AG04449 (cell line): ENCODE measurements at places on chromosomes 1 and 21.

DNA sequence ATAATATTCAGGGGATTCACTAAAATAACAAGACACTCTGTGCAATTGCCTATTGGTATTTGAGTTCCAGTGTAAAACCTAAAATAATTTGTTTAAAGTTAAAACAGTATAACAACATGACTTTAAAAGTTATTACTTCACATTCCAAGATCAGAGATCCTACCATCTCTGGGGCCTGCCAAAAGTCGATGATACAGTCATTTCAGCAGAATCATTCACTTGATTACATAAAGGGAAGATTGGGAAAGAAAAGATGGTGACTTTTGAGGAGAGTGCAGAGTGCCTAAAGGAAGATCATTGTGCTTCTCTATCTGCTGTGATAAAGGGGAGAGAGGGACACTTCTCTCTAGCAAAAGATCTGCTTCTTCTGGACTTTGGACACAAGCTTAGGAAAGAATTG, 784.4 kb upstream of the ADGRL4 start:
- no peak for DNase-seq

DNA sequence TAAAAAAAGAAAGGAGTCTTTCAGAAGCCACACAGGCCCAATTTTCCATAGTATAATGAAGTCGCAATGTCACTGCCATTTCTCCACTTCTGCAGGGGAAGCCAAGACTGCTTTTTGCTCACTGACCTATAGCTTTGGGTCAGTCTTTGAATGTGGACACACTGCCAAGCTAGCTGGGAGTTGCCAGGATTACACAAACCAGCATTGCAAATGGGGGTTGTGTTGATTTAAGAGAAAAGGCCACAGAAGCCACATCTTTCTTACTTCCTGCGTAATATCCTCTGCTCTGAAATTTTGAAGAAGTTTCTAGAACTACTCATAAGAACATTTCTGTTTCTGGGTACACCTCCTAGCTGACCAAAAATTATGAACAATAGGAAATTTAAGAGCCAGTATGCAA, 45.8 kb upstream of the SAMSN1 start:
- no peak for DNase-seq

DNA sequence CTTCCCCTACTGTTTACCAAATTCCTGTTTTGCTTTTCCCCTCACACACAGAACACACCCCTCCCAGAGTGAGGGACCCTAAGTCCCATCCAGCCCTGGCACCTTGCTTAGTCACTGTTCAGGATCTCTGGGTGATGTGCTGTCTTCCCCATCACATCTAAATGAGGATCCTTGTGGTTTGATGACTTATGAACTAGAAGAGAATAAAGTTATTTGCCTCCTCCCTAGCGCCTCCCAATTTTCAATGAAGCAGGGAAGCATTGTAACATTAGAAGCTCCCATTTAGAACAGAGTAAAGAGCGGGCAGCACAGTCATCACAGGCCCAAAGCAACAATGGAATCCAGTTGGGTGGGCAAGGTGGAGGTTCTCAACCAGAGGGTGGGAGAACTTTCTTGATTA, 27.0 kb downstream of the DISC1 start:
- no peak for DNase-seq

DNA sequence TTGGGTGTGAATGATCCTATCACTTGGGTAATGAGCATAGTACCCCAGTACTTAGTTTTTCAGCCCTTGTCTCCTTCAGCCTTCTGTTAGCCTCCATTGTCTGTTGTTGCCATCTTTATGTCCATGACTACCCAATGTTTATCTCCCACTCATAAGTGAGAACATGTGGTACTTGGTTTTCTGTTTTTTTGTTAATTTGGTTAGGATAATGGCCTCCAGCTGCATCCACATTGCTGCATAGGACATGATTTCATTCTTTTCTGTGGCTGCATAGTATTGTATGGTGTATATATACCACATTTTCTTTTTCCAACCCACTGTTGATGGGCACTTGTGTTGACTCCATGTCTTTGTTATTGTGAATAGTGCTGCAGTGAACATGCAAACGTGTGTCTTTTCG, 39.6 kb upstream of the GPR52 start:
- no peak for DNase-seq

DNA sequence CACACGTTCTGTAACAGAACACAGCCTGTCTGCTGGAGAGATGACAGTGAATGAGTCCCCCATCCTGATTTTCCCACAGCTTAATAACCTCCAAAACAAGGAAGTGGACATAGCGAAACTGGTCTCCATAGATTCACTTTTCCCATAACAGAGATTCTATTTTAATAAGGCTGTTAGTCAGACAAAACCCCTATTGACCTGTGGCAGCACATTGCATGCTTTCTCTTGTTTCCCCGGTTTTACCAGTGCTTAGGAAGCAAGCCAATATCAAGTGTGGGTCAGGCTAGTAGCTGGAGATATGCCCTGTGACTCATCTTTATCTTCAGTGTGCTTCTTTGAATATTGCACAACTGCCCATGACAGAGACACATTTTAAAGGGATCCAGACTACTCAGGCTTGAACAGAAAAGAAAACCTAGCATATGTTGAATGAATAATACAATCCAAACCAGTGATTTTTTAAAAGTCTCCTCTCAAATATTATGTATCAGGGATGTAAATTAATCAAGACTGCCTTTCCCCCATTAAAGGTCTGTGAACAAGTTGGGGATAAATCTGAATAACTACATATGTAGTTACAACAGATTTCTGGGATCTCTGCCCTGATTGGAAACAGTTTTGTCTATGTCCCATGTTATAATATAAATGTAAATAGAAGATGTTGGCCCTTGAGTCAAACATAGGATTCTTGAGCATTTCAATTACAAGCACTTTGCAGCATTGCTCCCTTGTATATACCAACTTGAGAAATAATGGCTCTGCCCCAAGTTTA, 11.9 kb upstream of the CLDN8 start:
- peak; percentile 66 for DNase-seq

DNA sequence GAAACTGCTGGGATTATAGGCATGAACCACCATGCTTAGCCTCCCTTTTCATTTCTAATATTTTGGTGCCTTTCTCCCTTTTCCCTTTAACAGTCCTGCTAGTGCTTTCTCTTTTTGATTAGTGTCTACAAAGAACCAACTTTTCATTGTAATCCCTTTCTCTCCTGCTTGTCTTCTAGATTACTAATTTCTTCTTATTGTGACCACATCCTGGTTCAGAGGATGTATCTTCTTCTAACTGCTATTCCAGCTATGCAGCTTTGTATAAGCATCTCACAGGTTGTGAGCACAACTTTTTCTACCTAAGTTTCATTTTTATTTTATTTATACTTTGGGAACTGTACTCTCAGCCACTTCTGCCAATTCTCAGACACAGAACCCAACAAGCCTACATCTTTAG, 14.7 kb downstream of the ZNF648 start:
- DNase-seq: no peak

DNA sequence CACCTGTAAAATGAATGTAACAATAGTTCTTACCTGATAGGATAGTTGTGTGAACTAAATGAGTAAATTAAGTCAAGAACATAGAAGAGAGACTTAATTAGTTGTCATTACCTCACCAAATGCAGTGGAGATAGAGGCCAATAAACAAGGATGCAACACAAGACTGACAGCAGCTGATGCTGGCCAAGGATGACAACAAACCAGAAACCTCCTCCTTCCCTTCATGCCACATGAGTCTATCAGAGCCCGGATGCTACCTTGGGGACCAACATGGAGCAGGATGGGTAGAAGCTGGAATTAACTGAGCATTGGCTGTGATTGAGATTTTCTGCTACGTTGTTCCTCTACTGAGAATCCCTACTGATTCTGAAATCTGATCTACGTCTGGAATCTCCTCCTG, 30.3 kb upstream of the USP1 start:
- DNase-seq: no peak

DNA sequence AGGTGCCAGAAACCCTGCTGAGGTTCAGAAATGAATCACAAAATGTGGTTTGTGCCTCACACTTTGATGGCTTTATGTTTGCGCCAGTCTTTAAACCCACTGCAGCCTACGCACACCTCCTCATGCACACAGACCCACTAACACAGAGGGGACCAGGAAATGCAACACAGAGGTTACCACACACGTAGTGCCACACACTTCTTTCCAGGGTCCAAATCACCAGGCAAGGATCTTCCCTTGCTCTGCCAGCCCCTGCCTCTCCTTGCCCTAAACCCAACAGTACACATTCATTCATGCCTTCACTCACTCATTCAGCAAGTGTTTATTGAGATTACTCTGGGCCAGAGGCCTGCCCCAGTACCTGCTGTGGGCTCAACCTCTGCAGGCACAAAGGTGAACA, 17.5 kb downstream of the MAB21L3 start:
- DNase-seq: no peak

GRCh38 chr1:114746450-114747121, 11.2 kb downstream of the CSDE1 start:
- DNase-seq: no peak

GRCh38 chr1:112346801-112347350, 49.1 kb upstream of the CTTNBP2NL start:
- no peak for DNase-seq

- DNase-seq: no peak
Measured at GRCh38 chr21:42654179-42654912, 925 bp downstream of the PDE9A start.

DNA sequence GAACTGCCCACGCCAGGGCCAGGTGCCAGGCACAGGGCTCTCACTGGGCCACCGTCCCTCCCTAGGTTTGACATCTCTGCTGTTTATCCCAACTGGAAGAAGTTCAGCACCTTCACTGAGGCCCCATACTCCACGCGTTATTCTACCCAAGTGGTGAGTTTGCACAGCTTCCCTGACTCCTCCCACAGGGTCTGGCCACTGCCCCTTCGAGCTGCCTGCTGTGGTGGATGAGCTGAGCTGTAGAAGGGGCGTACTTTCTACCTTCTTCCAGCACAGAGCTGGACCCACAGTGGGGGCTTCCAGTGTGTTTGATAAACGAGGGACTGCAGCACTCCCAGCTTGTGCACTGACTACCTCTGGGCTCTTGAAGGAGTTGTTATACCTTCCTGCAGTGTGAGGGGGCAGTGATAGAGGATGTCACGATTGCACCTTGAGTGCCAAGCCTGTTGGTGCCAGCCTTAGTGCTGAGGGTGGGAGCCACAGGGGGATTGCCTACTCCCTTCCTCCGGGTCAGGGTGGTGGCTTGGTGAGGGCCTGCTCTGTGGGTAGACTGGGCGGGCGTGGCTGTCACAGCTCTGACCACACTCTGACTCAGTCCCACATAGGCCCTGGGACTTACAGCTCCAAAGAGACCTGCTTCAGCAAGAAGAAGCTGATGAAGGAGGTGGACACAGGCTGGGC, 5.9 kb upstream of the TTC22 start:
- DNase-seq: no peak

GRCh38 chr1:90593312-90593711, 123.8 kb downstream of the BARHL2 start:
- no peak for DNase-seq

- no peak for DNase-seq
Measured at GRCh38 chr1:44047131-44047530, 15.9 kb upstream of the SLC6A9 start.

DNA sequence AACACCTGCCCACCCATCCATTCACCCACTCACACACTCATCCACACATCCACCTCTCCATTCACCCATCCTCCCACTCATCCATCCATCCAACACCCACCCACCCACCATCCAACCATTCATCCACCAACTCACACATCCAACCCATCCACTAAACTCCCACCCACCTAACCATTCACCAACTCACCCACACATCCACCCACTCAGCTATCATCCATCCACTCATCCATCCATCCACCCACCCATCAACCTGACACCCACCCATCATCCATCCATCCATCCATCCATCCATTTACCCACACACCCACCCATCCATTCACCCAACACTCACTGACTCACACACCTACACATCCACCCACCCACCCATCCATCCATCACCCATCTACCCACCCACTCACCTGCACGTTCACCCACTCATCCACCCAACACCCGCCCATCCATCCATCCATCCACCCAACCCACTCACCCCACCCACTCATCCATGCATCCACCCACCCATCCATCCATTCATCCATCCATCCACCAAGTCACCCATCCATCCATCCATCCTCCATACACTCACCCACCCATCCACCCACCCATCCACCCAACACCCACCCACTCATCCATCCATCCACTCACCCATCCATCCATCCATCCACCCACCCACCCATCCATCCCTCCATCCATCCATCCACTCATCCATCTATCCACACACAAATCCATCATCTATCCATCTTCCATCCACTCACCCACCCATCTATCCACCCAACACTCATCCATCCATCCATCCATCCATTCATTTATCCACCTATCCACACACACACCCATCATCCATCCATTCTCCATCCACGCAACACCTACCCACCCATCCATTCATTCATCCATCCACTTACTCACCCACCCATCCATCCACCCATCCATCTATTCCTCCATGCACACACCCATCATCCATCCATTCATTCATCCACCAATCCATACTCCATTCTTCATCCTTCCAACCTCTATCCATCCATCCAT, 17.4 kb upstream of the PRDM16 start:
- DNase-seq: no peak

GRCh38 chr1:47764461-47765046, 232.6 kb downstream of the TRABD2B start:
- no peak for DNase-seq

DNA sequence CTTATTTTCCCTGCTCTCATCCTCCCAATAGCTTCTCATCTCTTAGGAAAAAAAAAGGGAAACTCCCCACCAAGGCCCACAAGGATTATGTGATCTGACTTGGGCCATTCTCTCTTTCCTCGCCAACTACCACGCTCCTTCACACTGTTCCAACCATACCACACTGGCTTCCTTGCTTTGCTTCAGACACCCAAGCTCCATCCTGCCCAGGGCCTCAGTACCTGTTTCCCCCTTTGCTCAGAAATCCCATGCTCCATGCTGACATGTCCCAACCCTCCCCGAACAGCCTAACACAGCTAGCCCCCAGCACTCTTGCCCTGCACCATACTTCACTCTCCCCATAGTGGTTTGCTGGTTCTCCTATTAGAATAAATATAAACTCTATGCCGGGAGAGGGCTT, 39.2 kb downstream of the MAB21L3 start:
- DNase-seq: no peak

DNA sequence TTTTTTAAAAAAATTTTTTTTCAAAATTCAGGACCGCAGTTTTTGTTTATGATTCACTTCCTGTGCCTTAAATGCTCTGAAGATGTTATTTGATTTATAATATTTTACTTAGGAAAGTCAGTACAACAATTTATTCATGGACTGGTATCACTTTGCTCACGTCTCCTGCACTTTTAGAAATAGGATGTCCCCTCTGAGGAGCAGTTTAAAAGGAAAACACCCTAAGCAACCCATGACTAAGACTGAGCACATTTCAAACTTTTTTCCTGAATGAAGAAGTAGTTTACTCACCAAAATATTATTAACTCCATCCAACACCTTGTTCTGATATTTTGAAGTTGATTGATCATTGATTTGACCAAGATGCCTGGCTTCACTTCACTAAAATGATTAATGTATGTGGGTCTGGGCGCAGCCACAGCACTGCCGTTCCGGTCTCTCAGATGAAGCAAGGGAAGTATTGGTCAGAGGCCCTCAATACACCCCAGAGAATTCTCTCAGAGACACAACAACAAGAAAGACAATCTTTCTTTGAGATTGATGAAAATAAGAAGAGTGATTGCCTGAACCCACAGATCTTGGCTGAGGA, 223.9 kb downstream of the TGFB2 start:
- no peak for DNase-seq
